ENCODE measurements at places on chromosomes 11 and 22.

DNA sequence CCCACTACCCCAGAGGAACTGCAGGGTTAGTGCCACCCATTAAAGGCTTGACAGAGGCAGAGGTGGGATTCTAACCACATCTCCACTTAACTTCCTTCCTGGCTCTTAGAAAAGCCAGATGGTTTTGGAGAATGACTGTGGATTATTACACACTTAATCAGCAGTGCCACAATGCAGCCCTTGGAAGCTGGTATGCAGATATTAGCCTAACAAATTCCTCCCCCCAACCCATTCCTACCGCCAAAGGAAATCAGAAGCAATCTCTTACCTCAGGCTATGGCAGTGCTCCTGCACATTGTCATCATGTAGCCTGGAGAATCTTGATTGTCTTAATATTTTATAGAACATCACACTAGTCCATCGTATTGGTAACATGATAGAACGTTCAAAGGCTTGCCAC, 23.2 kb upstream of the NRGN start:
- DNase-seq, result no peak

DNA sequence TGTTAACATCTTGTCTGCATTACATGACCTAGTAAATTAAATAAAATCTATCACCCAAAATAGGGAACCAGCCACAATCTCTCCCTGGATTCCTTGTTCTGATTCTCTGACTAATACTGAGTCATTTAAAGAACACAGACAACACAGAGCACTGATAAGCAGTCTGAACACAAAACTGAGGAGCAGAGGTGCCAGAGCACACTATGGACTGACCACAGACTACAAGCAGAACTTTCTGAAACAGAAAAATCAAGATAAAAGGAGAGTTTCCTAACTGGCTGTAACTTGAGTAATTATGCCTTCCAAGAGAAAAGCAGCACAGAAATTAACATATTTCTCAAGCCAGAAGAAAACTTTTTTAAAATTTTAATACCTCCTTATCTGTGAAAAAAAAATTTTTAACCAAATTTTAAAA, 128.8 kb downstream of the SGSM3 start:
- no peak for DNase-seq

DNA sequence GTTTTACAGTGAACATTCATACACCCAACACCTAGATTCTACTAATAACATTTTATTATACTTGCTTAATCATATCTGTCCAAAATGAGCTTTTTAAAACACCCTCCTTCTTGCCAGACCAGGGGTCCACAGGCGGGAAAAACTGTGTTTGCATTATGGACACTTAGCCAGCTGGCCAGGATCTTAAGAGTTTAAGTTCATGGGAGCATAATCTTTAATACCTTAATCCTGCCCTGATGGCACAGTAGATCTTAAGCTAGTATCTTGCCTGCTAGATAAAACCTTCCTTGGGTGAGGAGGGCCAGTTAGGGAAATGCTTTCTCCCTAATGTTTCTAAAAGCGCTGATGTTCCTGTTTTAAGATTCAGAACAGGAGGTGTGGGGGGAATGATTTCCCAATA, 13.1 kb upstream of the CCDC134 start:
- no peak for DNase-seq

DNA sequence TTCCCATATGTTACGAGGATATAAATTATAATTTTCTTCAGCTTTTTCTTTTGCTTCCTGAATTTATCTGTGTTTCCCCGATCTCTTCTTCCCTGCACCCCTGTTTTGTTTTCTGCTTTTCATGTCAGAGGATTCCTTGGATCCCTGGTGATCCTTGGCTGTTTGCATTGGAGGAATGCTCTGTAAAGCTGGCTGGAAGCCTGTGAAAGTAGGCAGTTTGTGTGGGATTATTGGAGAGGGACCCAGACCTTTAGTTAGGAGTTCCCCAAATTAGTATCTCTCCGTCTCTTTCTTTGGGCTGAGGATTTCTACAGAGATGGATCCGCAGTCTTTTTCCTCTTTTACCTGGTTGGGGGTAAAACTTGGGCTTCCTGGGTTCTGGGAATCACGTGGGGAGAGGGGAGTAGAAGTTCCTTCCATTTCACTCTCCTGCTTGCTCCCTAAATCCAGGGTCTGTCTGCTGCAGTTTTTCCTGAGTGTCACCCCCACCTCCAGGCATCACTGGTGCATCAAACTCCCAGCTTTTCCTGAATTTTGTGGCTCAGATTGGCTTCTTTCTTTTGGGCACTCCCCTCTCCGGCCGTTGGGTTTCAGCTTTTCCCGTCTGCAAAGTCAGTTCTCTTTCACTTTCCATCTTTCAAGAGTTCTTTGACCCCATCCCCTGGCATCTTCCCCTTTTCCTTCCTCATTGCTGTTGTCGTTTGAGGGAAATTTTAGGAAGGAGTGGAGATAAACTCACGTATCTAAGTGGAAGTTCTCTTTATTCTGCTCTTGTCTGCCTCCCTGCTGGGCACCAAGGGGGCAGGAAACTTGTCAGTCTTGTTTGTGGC, 79.1 kb upstream of the ALX4 start:
- no peak for DNase-seq

GRCh38 chr11:10969387-10969786, 111.5 kb upstream of the ZBED5 start:
- no peak for DNase-seq

GRCh38 chr22:47626428-47627390, 864.3 kb downstream of the TBC1D22A start:
- DNase-seq, result no peak

DNA sequence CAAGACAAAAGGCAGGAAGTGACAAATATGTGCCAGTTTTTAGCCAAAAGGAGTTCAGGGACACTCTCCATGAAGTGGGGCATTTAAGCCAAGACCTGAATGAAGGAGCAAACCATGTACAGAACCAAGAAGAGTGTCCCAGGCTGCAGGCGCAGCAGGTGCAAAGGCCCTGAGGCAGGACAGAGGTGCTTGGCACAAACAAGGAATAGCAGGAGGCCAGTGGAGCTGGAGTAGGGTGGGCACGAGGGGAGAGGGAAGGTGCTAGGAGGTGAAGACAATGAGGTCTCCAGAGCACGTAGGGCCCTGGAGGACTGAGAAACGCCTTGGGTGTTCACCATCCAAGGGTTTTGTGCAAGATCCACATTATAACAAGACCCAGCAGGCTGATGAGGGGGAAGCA, 474.1 kb downstream of the MN1 start:
- no peak for DNase-seq

DNA sequence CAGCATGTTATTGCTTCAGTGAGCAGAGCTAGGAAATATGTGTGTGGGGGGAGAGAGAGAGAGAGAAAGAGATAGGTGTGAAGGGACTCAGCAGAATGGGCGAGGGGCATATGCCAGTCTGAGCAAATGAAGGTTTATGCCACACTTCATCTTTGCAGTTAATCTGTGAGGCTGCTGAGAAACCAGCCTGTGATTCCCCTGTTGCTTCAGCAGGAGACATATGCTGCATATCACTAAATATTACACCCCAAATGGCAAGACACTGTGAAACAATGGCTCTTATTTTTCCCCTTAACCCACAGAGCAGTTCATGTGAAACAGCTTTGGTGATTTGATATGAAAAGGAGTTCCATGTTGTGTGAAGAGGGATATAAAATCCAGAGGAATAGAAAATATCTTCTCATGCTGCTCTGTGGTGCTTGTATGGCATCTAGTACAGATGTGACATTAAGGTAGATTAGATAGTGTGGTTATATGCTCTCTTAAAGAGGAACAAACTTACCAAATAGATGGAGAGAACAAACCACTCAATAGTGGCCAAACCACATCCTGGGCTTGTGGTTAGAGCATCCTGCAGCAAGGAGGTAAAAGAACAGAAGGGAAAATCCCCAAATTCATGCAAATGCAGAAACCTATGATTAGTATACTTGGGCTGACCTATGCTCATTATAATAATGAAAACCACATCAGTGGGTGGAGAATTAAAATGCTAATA, 864.2 kb downstream of the FAM181B start:
- DNase-seq, result no peak

DNA sequence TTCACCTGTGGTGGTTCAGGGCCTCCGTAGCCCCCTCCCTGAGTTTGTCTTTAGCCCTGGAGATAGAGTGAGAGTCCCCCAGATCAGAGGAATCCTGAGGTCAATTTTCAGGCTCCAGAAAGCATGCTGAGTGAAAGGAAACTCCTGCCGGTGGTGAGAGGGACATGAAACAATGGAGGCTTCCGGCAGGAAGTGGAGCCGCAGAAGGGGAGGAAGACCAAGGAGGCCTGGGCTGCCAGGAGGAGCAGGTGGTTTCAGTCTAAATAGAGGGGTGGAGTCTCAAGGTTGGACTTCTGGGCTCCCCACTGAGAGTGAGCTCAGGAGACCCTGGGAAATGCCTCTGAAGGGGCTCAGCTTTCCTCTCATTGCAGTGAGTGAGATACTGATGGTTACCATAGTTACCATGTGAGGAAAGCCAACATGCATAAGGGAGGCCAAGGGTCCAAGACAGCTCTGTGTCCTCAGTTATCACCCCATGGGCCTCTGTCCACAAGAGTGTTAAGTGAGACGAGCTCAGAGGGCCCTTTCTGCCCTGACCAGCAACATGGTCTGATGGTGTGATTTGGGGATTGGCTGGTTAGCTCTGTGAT, 10.7 kb downstream of the SLCO2B1 start:
- no peak for DNase-seq

GRCh38 chr22:45166932-45167331, 3.2 kb downstream of the NUP50 start:
- DNase-seq, result no peak

- DNase-seq, result no peak
These were observed 346.6 kb downstream of the MN1 start for GRCh38 chr22:27454807-27455450.

GRCh38 chr11:1836011-1836945, 1.5 kb downstream of the SYT8 start:
- DNase-seq, result no peak

GRCh38 chr22:20863366-20863765, 4.6 kb downstream of the SNAP29 start:
- no peak for DNase-seq

DNA sequence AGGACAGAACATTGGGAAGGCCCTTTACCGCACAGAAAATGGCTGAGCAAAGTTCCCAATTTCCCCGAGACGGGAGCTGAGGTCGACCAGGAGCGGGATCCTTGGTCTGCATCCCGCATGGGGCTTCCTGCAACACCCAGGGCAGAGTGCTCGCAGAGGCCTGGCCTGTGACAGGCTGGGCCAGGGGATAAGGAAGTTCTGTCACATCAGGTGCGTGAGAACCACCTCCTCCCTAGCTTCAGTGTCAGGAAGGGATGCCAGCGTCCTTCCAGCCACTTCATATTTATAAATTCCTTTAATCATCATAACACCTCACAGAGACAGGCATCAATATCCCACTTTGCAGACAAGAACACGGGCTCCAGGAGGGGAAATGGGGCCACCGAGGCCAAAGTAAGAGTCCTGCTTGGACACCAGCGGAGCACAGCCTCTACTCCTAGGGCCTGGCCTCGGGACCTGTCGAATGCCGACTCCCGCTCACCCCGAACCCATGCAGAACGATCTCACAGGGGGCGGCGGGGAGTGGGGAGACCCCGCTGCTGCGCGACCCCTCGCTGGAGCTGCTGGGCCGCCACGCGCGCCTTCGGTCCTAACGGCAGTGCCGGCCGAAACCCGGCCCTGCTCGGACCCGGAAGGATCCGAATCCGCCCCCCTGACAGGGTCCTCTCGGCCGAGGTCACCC, 532 bp downstream of the BET1L start:
- no peak for DNase-seq

- no peak for DNase-seq
These were observed 1255.9 kb downstream of the TBC1D22A start for GRCh38 chr22:48018346-48018745.

DNA sequence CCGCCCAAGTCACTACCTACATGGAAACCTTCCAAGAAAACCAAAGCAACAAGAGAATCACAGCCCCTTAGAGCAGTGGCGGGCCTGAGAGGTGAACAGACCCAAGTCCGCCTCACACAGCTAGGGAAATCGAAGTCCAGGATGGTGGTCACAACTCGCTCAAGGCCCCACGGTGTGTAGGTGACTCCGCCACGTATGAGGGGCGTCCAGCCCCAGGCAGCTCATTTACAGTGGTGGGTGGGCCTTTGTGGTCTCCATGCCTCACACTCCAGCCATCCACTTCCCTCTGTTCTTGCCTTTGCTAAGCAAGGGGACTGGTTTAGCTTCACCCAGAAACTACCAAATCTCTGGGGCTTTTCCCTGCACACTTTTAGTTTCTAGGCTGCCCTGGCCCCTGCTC, 9.7 kb upstream of the TCF20 start:
- DNase-seq, result no peak

DNA sequence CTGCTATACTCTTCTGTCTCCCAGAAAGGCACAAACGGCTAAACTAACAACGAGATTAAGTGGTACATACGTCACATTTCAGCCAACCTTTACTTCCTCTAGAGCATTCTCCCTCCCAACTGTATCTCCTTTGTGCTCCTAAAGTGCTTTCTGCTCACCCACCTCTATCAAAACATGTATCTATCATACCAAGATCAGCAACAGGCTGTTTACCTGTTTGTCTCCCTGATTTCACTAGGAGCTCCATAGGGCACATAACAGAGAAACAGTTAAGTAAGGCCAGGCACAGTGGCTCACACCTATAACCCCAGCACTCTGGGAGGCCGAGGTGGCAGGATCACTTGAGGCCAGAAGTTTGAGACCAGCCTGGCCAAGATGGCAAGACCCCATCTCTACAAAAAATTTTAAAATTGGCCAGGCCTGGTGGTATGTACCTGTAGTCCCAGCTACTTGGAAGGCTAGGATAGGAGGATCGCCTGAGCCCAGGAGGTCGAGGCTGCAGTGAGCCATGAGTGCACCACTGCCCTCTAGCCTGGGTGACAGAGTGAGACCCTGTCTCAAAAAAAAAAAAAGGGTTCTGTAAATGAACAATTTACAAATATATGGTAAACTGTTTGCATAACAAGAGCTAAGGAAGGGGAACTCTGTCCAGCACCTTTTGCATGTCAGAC, 2.8 kb downstream of the NDUFC2 start:
- no peak for DNase-seq

DNA sequence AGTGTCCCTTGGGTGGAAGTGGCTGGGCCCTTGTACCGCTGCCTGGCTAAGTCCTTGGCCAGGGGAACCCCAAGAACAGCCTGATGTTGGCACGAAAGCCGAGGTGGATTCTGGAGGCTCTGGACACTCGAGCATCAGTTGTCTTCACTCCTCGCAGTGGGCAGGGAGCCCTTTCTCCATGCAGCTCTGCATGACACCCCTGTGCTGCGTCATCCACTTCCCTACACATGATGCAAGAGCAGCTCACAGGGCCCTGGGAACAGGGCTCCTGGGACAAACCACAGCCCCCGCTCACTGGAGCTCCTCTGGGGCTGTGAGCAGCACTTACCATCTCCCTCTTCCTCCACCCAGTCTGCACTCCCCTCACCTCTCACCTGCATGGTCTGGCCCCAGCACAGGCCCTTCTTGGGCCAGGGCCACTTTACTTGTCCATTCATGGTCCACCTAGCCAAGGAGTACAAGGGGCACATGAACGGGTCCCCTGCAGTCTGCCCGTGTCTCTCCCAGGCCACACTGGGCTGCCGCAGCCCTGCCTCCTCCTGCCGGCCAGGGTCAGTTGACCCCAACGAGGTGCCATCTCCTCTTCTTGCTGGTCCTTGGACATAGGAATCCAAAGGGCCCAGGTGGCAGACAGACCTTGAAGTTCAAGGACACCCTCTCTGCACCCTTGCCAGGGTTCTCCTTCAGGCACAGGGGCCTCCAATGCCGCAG, 66.5 kb downstream of the IGF2 start:
- DNase-seq, result no peak

- no peak for DNase-seq
These were observed 11.8 kb upstream of the AKIP1 start for GRCh38 chr11:8899119-8899753.

GRCh38 chr11:67253872-67254624, 12.2 kb upstream of the GRK2 start:
- DNase-seq, result no peak

Measured in heart right ventricle (tissue), 16 donors.